CD4-positive, alpha-beta T cell treated with Interleukin-1 beta for 1 hour (primary cell): ENCODE measurements at places on chromosomes 3 and 15.
A peak's percentile ranks its signal among the peaks of the same experiment; 100 is the strongest.

GRCh38 chr3:52128118-52128683 is 26.0 kb downstream of the POC1A start:
- DNase-seq, result no peak

DNA sequence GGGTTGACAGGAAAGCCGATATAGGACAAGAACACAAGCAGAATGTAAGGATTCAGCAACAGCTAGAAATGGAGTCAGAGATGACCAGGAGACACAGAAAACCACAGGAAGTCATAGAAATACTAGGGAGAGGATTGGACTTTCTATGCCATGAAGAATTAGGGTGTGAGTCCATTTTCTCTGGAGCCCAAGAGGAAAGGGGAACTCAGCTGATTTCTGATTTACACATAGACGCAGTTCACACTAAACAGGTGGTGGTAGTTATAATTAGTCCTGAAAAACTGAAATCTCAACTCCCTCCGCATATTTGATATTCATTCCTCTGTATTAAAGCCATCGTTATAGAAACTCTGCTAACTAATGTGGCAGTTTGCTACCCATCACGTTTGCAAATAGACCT is 292.7 kb upstream of the STT3B start:
- no peak for DNase-seq

GRCh38 chr15:68700455-68701123 is 120.1 kb downstream of the ANP32A start:
- no peak for DNase-seq

GRCh38 chr3:39025222-39025970 is 26.3 kb downstream of the SCN11A start:
- DNase-seq, result no peak

DNA sequence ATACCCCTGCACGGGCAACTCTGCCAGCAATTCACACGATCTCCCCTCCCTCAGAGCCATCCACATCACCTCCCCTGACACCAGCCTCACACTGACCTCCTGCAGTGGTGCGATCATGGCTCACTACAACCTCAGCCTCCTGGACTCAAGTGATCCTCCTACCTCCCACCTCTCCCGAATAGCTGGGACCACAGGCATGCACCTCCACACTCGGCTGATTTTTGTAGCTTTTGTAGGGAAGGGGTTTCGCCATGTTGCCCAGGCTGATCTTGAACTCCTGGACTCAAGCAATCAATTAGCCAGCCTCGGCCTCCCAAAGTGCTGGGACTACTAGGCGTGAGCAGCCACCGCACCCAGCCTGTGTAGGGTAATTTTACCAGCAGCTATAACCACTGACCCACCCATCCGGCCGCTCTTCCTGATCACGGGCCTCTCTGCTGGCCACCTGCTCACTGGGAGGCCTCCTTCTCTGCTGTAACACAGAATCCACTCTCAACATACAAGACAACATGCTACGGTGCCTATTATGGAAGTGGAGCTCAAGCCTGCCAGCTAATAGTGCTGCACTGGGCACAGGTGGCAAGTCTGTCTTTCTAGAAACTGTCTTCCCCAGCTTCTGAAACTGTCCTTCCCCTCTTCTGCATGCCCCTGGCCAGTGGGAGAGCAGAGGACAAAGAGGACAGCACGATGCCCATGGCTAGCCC is 4.6 kb downstream of the GP9 start:
- no peak for DNase-seq

GRCh38 chr15:90318591-90318990 is 33.5 kb upstream of the ZNF774 start:
- DNase-seq, result no peak

DNA sequence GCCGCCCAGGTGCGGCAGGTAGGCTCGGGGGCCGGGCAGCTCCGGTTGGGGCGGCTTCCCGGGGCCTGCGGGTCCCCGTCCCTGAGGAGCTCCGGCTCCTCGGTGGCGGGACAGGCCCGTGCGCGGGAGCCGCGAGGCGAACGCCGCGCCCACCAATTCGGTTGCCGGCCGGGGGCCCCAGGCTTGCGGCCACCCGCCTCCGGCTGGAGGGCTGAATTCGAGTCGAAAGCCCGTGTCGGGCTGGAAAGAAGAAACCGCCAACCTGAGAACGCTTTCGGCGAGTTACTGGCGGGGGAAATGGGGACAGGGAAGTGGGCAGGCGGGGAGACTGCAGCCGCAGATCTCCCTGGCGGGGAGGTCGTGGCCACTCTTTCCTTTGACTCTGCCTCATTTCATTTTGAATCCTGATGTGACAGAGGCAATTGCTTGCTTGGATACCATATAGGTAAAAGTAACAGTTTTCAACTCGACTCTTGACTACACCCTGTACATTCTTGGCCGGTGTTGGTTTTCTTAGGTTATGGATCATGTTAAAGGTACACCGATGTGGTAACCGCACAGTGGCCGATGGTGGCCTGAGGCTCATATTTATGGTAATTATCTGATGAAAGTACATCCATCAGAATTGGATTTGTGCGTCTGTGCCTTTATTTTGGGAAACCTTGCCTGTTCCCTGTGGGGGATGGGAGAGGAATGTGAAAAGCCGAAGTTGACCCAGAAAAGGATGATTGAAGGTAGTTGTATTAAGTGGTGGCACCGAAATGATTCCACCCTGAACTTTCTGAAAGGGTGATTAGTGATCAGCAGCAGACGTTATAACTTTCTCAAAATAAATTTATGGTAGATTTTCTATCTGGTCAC is 1.7 kb downstream of the B3GNT5 start:
- DNase-seq, result no peak

- no peak for DNase-seq
These were observed 150.8 kb upstream of the BHLHE40 start for GRCh38 chr3:4828279-4829030.

DNA sequence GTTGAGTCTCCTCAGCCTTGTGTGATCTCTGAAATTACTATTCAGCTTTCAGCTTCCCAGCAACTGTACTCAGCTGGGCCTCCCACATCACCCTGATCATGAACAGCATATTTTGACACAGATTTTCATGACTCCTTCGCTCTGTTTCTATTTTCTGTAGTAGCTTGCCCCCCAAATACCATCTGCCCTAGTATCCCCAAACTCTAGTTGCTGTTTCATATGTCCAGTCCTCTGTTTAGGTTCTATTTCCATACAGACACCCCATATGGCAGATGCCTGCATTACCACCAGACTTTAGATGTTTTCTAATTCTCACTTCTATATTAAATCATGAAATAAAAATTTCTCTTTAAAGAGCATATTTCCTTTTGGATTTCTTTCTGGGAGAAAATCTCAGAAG is 217.2 kb upstream of the ARPP21 start:
- DNase-seq, result no peak

DNA sequence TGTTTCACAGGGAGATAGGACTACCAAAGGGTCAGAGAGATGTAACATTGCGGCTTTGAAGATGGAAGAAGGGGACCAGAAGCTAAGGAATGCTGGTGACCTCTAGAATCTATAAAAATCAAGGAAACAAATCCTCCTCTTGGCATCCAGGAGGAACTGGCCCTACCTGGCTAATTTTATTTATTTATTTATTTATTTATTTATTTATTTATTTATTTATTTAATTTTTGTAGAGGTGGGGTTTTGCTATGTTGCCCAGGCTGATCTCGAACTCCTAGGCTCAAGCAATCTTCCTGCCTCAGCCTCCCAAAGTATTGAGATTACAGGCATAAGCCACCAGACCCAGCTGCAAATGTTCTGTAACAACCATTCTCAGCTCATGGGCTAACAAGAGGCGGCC is 19.7 kb downstream of the MYL3 start:
- DNase-seq, result no peak

DNA sequence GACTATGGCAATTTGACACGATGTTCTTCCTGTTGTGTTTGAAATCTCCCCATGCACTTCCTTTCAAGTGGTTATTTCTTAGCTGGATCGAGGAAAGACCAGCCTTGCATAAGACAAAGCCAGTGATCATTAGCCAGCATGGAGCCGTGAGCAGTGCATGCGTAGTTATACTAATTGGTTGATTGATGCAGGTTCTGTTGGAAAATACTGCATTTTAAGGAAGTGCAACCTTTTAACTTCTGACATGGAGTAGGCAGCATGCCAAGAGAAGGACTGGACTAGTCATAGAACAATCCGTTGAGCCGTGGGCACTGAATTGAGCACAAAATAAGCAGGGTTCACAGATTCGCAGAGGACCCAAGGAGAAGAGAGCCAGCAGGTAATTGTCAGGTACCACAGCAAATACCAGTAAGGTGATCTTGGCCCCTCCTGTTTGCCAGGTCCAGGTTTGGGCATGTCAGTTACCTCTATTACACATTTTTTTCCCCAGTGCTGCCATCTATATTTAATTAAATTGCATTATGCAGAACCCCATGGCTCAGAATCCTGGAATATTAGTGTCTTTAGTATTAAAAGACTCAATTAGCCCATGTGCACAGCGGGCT is 29.0 kb upstream of the BCL6 start:
- DNase-seq, result peak; percentile 58

DNA sequence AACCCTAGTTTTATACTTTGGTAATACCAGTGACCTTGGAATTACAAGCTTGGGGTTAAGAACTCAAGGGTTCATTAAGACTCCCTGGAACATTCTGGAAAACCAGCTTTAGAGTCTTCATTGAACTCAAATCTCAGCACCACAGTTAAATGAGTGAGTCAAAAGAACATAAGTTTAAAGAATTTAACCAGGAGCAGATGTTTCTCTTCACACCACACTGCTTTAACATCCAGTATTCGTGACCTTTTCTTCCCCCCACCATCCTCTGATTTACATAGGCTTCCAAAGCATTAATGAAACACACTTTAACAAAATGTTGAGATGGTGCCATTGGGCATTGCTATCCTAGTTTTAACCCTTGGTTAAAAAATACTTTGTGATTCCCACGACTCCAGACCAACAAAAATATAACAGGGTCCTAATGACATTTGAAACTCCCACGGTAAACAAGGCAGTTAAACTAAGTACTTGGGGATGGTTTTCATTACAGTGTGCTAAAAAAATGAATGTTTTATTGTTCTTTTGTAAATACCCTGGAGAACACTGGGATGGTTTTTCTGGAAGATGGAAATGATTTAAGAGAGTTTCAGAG is 123.9 kb downstream of the OXNAD1 start:
- DNase-seq, result no peak

- no peak for DNase-seq
These were observed 34.9 kb downstream of the MAGEF1 start for GRCh38 chr3:184676927-184677326.

DNA sequence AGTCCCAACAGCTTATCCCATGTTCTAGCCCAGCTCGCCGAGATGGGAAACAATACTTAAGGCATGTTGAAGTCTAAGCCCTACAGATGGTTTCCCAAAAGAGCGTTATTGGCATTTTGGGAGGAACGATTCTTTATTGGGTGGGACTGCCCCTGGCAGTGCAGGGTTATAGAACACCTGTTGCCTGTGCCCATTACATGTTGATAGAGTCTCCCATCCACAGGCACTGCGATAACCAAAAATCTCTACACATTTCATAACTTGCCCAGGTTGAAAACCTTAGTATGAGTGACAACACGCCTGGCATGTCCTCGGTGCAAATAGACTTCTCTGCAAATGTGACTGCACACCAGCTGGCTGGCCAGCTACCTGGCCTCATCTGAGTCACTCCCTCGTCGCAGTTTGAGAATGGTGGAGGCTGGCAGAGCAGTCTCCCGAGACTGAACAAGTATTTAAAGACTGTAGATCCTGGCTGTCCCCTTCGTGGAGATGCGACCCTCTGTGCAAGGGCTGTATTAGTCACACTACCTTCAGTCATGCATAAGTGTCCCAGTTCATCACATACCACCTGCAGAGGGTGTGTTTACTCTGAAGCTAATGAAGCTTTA is 18.7 kb downstream of the ZNF80 start:
- no peak for DNase-seq

DNA sequence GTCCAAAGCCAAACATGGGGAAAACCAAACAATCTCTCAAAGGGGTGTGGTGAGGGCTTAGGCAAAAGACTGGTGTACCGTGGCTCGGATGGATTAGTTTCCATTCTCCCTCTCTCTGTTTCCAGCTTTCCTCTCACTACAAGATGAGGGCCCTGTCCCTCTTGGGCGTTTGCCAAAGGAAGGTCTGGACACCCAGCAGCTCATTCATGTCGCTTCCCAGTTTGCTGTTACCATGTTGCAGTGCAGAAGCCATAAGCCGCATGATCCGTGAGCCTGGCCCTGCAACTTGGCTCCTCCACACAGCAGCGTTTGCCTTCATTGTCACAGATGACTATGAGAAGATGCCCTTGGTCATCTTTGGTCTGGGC is 92.2 kb downstream of the APBA2 start:
- DNase-seq, result no peak

DNA sequence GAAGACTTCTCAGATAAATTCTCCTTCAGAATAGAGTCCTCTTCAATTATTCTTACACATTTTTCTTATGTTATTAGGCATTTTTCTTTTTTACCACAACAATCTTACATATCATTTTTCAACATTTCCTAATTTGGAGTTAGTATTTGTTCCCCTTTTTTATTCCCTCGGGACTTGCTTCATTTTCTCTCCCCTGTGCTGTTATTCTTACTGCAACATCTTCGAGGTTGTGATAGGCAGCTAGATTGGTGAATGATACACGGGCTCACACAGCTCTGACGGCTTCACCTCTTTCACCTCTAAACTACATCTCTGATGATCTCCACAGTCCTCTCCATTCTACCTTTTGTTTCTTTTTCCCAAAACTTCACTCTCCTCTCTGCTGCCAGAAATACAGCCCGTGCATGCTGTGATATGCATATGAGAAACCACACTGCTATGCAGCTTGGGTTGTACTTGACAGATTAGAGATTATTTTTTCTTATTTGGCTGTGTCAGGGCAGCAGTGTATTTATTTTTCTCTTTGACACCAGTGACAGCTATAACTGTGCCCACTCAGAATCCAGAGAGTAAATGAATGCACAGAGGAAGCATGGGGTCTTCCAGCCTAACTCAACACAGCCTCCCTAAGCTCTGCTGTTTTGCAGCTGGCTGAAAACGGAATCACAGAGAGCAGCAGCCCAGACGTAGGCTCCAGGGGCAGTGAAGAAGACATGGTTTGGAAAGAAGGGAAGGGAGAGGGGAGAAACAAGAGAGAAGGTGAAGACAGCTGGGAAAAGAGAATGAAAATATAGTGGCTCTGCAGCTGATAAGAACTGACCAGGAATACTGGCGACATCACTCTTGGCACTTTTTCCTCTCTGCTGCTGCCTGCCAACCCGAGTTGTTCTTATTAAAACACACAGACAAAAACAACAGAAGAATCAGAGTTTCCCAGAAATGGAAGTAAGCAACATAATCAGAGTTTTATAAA is 61.8 kb downstream of the SLC9A9 start:
- no peak for DNase-seq

DNA sequence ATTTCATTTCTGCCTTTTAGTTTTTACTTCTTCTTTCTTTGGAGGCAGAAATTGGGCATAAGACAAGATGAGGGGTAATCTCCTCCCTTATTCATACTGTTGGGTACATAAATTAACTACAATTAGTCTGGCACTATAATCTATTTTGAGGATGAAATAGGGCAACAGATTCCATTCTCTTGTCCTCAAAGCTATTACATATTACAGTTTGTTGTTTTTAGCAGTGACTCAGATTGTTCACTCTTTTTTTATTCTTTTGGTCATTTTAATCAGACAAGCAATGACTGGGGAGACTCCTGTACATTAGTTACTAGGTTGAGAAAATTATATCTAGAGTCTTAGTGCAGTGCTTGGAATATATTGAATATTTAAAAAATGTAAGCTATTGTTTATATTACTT is 556.0 kb downstream of the OTOL1 start:
- no peak for DNase-seq
